ENCODE measurements at places on chromosomes 7 and 10.

DNA sequence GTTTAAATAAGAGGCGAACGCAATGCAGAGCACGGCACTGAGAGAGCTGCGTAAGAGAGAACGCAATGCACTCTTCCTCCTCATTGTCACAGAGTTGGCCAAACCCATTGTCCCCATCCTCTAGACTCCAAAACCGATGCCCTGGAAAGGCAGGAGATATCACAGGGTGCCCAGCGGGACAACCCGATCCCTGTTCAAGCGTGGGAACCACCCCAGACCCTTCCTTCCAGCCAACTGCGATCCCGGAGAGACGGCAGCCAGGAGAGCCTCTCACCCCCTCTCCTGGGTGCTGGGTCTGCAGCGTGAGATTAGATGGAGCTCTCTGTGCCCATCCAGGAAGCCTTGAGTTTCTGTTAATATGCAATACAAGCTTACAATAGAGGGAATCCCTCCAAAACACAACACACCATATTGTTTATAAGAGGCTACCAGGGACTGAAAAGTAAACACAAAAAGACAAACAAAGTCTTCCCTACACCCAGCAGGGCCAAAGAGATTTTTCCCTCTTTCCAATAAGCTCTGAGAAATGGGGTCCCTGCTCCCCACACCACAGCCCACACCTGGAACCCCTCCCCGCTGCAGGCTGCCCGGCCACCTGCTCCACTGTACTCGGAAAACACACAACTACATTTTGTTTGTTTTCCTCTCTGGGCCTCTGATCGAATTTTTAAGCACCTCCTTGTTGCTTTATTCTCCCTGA is 187.6 kb downstream of the ADARB2 start:
- no peak for DNase-seq

DNA sequence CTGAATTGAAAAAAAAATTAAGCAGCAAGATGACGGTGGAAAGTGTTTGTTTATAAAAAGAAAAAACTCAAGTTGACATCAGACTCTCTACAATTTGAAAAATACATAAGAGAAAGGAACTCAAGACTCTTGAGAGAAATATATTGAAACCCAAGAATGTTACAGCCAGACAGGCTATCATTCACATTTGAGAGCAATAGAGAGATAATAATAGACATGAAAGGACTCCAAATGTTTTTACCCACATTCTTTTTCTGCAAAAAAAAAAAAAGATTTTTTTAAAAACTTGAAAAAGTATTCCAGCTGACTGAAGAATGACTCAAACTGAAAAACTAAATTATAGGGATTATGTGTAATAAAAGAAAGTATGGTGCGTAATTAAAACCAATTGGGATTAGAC is 532.4 kb downstream of the INHBA start:
- DNase-seq, result no peak

- no peak for DNase-seq
Measured at GRCh38 chr7:113085781-113086390, 741 bp downstream of the GPR85 start.

- DNase-seq, result no peak
Measured at GRCh38 chr10:1961989-1962388, 224.7 kb upstream of the ADARB2 start.

GRCh38 chr10:58651742-58652141 is 139.1 kb downstream of the BICC1 start:
- no peak for DNase-seq

- no peak for DNase-seq
Measured at GRCh38 chr10:129680661-129681344, 213.8 kb downstream of the MGMT start.

Measured in mesothelial cell of epicardium (in vitro differentiated cells).